ENCODE measurements at places on chromosomes 6 and 20.
A peak's percentile ranks its signal among the peaks of the same experiment; 100 is the strongest.

DNA sequence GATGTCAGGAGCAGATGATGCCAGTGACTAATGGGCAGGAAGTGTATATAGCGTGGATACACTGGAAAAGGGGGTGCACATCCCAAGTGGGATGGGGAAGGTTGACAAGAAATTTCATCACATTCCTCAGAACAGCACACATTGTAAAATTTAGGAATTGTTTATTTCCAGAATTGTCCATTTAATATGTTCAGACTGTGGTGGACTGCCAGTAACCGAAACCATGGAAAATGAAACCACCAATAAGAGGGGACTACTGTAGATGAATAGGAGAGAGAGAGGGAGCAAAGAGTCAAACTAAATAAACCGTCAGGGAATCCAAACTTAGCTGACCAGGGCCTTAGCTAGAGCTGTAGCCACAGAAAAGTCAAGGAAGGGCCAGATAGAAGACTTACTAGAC lies 164.4 kb upstream of the PRDM1 start:
- no peak for DNase-seq

- DNase-seq, result no peak
Observed at GRCh38 chr6:149127212-149127611, 190.3 kb upstream of the TAB2 start.

DNA sequence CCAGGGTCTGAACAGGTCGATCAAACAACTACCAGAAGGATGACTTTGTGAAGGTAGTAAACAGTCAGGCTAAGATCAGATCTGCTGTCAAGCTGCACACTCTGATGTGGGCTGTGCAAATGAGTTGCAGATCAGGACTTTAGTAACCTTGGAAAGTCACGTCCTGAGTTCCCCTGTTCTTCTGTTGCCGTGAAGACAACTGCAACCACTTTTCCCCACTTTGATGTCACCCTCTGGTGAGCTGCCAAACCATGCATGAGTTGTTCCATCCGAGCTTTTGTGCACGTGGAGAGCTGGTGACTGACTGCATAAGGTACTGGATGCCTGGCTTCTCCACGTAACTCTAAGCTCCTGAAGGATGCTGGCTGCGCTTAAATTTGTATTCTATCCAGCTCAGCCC lies 111.0 kb downstream of the CD83 start:
- no peak for DNase-seq

DNA sequence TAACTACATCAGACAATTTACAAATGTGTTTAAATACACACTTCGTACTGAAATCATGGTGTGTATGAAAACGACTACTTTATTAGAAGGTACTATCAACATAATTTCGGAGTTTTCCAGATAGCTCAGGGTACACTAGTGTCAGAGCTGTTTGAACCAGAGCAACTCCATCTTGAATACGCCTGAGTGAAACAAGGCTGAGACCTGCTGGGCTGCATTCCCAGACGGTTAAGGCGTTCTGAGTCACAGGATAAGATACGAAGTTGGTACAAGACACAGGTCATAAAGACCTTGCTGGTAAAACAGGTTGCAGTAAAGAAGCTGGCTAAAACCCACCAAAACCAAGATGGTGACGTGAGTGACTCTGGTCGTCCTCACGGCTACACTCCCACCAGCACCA lies 167.6 kb downstream of the THBS2 start:
- no peak for DNase-seq

- no peak for DNase-seq
Observed at GRCh38 chr6:137827977-137828810, 38.9 kb upstream of the TNFAIP3 start.

- peak; percentile 99 for DNase-seq
Observed at GRCh38 chr6:2839195-2839981, 2.3 kb downstream of the SERPINB1 start.

DNA sequence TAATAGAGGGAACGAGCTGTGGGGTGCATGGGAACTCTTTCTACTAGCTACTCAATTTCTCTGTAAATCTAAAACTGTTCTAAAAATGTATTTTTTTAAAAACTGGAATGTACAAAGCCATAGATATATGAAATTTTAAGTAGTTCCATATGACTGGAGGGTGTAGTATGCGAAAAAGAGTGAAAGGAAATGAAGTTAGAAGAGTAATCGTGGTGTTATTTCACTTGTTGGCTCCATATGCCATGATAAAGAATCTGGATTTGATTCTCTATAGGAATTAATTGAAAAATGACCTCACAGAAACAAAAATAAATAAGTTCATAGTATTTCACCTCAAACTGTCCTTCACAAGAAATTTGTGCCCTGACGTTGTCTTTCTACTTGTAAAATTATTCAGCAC lies 500.2 kb downstream of the TENT5A start:
- DNase-seq, result no peak

- DNase-seq, result no peak
Observed at GRCh38 chr6:119285908-119286625, 63.5 kb downstream of the MAN1A1 start.

- DNase-seq, result no peak
Observed at GRCh38 chr6:170124150-170124549, 166.7 kb downstream of the DLL1 start.

DNA sequence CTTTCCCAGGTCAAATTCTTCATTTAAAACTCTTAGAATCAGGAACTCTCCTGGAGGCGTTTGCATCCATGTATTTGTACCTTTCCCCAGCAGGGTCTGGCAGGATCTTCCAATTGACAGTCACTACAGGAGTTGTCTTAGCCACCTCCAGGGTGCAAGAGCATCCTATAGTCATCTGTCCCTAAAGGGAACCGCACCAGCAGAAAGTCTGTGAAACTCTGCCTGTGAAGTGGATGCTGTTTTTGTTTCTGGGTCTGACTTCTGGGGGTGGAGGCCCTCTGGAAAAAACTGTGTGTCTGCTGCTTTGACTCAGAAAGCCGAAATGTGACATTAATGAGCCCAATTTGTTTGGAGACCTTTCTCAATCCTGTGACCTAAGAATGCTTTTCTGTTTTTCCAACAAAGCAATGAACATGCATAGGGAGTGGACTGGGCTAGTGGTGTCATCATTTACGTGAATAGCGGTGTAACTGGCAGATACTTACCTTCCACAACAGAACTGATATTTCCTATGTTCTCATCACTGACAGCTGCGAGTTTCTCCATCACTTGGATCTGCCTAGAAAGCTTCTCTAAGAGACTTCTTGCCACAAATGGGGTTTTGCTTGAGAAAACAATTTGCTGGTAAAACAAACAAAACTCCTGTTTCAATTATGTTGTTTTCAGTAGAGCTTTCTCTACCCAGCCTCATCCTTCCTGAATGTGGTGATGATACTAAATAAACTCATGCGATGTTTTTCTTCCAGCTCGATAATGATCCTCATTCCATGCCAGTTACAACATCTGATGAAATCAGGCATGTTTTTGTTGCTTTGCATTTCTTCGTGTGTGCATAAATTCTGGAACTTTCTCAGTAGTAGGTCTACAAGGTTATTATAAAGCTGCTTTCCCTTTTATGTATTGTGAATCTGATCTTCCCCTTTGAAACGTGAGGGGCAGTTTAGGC lies 33.3 kb upstream of the ARMH2 start:
- DNase-seq, result no peak

DNA sequence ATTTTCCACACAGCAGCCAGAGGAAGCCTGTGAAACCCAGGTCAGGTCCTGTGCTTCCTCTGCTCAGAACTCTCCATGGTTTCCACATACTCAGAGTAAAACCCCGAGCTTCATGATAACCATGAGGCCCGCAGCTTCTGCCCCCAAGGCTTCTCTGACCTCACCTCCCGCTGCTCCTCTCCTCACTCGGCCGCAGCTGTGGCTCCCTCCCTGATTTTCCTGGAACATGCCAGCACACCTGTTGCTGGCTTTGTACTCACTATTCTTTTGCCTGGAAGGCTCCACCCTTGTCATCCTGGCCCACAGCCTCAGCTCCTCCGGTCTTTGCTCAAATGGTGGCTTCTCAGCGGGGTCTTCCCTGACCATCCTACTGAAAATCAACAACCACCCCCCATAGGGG lies 341.7 kb downstream of the PREX1 start:
- no peak for DNase-seq

DNA sequence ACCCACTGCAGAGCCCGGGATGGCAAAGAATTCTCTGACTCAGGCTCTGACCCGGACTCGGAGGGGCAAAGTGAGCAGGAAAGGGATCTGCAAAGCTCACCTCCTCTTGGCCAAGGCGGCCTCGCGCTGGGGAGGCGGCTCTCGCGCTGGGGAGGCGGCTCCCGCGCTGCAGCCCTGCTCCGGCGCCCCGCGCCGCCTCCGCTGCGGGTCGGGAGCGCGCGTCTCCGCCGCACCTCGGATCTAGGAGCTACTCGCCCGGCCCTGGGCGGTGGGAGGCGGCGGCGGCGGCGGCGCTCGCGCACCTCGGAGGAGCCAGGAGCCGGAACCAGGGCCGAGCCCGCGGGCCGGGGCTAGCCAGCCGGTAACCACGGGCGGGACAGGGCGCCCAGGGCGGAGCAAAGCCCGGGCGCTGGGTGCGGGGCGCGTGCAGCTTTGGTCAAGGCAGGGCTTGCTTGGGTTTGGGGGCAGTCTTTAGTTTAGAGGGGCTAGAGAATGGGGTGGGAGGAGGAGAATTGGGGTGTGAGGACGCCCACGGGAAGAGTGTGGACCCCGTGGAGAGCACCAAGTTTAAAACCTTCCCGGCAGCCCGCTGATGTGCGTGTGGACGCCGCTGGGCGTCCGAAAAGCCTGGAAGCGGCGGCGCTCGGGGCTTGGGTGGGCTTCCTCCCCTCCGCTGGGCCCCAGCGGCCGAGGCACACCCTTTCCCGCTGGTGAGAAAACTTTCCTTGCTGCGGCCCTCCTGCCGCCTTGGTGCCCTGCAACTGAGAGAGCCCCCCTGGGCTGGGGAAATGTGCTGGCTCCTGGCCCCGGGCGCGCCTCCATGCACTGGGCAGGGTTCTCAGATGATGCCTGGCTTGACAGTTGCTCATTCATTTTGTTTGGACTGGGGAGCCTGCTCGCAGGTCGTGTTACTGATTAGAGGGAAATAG lies at the start of gene MRAP2:
Gene MRAP2, plus strand, starts transcription at position 250 of the 929 bp plus-strand sequence. CDS start 21,547 bp downstream, outside the sequence.
- peak; percentile 62 for DNase-seq

DNA sequence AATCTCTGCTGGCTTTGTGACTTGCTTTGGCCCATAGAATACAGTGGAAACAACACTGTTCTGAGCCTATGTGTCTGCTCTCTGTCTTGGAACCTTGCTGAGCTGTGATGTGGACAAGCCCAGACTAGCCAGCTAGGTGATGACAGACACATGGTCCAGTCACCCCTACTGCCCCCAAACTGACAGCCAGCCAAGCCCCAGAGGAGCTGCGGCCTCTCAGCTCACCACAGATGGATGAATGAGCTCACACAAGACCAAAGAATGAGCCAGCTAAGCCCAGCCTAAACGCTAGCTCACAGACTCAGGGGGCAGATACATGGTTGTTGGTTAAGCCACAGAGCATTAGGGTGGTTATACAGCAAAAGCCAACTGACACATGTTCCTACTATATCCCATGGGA lies 4.1 kb downstream of the AARS2 start:
- DNase-seq, result no peak

DNA sequence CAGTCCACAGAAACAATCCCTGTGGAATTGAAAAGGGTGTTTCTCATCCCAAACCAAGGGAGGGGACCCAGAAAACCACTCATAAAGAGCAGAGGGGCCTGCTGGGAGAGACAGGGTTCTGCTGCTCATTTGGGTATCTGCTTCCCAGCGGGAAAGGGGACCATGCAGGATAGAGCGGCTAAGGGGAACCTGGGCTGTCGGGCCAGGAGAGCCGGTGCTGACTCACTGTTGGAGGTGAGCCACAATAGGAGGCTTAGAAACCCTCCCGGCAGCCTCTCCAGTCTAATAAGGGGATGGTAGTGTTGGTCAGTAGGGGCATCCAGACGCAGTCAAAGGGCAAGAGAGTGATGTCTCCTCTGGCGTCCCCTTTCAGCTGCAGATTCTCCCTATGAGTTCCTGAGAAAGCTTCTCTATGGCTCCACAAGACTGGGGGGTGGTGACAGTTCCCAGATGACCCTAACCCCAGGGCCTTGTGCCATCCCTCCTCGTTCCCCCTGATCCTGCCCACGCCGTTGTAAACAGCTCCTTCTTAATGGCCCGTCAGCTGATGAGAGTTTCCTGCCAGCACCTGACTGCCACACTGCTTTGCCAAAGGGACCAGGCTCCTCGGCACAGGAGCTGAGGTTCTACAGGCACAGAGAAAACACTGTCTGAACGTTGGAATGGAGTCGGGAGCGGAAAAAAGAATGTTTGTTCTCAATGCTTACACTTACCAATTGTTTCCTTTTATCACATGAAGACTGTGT lies 646.1 kb upstream of the DEFB115 start:
- DNase-seq, result no peak

GRCh38 chr6:118700531-118700930 lies 49.1 kb upstream of the CEP85L start:
- no peak for DNase-seq

All from small intestine (tissue), 16 donors.